ENCODE measurements at places on chromosomes 2 and 18.
A peak's percentile ranks its signal among the peaks of the same experiment; 100 is the strongest.

DNA sequence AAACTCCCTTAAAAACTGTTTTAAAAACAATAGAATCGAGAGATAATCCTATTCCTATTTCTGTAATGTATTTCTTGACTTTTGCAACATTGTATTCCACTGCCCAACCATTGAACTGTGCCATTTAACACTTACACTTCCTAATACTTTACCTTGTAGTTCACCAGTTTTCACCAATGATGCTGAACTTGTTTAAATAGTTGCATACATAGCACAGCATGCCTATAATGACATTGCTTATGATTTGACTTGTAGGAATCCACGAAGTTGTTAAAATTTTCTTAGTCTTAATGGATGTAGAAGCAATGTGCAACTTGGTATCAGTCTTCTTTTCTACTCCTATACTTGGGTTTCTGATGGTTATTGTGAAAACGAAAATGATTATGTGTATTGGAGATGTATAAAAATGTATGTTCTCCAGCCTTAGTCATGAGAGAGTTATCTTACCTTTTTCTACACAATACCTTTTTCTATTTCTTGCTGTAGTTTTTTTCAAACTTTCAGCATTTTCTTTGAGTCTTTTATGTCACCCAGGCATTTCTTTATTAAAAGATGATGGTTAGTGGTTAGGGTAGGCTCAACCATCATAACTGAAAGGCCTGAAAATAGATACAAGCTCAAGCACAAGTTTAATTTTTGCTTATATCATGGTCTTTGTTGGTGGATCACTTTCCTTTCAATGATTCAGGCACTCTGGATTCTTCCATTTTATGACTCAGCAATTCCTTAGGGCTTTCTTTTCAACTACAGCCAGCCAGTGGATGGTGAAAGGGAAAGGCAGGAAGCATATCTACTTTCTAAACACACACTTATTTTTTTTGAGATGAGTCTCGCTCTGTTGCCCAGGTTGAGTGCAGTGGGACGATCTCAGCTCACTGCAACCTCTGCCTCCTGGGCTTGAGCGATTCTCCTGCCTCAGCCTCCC lies 9.4 kb downstream of the GPD2 start:
- DNase-seq, result peak; percentile 92

DNA sequence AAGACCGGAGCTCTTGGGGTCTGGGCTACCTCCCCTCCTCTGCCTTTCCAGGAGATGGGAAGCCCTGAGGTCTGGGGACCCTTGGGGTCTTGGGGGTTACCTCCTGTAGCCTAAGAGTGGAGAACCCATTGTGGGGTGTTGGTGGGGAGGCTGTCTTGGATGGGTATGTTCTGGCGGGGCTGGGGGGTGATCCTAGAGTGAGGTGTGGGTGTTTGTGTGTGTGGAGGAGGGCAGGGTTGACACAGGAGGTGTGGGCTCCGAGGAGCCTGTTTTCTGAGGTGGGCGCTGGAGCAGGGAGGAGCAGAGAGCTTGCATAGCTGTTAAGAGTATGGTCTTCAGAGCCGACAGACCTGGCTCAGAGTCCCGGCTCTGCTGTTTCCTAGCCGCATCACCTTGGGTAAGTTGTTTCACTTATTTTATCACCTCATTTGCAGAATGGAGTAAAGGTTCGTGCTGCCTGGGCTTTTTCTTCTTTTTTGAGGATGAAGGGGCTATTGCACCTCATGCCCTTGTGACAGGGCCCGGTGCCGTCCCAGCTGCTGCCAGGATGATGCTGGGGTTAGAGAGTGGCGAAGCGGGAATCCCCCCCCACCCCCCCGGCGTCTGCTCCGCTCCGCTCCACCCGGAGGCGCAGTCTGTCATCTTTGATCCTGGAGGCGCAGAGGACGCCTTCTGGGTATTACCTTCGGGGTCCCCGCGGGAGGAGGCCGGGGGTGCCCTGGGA lies 17.2 kb downstream of the TET3 start:
- no peak for DNase-seq

DNA sequence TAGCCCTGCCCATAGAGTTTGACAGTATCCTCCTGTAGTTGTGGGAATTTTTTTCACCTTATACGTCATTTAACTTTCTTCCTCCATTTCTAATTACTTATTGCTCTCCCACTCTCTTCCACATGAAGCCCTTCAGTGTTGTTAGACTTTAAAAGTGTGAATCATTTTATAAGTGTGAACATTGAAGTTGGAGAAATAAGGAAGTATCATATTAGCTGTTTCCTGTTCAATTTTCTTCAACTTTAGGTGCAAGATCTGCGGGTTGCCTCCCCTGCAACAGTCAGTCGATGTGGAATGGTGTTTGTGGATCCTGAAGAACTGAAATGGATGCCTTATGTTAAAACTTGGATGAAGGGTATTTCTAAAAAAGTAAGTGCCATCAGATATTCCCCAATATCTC lies 138.1 kb downstream of the DNAH6 start:
- no peak for DNase-seq

DNA sequence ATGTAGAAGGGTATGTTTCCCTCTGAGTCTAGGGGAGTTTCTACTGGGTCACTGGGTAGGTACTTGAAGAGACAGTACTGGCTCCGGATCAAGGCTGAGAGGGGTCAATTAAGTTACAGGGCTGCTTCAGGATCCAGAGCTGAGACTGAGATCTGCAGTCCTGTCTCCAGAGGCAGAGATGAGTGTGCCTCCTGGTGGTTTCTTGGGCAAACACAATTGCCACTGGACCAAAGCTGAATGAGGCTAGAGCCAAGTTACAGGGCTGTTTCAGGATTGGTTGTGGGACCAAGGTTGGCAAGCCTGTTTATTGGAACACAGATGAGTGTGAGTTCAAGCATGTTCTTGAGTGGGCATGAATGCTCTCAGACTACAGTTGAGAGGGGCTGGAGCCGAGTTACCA lies 157.9 kb downstream of the ADCYAP1 start:
- peak; percentile 19 for DNase-seq

DNA sequence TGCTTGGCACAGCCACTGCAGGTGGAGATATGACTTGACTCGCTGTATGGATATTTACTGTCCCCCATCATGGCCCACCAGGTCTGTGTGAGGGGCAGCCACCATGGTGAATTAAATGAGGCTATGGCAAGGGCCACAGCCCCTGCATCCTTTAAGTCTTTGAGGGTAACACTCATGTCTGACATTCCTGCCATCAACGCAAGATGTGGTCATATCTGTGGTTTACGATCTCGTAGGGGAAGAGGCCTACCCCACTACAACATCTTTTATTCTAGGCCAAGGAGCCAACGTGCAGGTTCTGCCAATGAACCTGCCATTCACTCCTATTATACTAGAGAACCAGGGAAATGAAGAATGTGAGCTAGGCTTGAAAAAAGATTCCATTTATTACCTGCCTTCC lies 381.6 kb upstream of the ID2 start:
- no peak for DNase-seq

GRCh38 chr2:138238908-138239307 lies 262.7 kb upstream of the SPOPL start:
- no peak for DNase-seq

- DNase-seq, result peak; percentile 81
Measured at GRCh38 chr2:221779614-221780067, 207.5 kb upstream of the EPHA4 start.

DNA sequence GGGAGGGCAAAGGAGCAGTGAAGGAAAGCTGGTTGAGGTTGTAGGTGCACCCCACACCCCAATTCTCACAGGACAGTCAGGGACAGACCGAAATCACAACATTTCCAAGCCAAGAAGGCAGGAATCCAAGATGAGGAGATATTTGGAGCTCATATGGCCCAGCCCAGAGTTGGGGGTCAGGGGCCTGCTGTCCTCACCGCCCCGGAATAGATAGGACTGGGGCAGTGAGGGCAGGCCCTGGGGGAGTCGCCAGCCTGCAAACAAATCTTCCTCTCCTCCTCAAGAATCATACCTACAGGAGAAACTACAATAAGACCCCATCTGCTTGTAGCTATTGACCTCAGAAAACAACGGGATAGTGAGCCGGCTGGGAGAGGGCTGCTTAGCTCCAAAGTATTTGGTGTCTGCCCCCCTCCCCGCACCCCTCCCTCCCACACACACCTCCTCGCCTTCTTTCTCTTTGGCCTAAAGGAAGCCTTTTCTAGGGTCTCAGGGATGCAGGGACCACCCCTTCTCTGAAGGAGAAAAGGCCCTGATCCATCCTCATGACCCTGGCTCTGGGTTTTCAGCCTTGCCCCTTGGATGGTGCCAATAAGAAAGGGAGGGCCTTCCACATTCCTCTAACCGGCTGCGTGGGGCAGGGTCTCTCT lies 3.8 kb downstream of the EN1 start:
- no peak for DNase-seq

GRCh38 chr2:16973586-16974286 lies 308.1 kb upstream of the CYRIA start:
- peak; percentile 16 for DNase-seq

DNA sequence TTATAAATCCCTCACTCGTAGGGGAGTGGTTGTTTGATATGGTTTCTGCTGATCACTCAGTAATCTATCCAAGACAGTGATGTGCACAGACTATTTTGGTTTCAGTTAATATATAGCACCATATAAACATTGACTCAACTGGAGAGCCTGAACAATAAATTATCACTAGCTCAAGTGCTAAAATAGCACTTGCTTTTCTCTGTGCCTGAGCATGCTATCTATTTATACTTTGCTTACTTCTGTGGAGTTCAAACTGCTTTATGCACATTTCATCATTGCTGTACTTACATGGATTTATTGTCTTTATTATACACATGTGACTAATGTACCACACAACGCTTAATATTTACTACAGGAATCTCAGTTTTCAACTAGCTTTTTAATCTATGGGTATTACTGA lies 133.6 kb downstream of the BCL2 start:
- no peak for DNase-seq

Measured in fibroblast of mammary gland (primary cell).